ENCODE measurements at places on chromosomes 1 and 21.

DNA sequence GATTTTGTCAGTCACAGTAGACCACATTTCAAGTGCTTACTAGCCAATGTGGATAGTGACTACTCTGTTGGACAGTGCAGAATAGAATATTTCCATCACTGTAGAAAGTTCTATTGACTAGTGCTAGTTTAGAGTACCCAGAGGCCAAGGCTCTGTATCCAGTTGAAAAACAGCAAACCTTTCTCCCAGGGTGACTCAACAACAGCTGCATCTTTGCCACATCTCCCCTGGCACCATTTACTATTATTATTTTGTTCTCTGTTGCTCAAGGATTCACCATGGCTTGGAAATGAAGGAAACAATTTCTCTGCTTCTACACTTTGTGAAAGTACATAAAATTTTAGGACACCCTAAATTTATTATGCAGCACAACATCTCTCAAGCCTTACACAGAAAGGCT, 85.3 kb upstream of the WDR26 start:
- no peak for DNase-seq

DNA sequence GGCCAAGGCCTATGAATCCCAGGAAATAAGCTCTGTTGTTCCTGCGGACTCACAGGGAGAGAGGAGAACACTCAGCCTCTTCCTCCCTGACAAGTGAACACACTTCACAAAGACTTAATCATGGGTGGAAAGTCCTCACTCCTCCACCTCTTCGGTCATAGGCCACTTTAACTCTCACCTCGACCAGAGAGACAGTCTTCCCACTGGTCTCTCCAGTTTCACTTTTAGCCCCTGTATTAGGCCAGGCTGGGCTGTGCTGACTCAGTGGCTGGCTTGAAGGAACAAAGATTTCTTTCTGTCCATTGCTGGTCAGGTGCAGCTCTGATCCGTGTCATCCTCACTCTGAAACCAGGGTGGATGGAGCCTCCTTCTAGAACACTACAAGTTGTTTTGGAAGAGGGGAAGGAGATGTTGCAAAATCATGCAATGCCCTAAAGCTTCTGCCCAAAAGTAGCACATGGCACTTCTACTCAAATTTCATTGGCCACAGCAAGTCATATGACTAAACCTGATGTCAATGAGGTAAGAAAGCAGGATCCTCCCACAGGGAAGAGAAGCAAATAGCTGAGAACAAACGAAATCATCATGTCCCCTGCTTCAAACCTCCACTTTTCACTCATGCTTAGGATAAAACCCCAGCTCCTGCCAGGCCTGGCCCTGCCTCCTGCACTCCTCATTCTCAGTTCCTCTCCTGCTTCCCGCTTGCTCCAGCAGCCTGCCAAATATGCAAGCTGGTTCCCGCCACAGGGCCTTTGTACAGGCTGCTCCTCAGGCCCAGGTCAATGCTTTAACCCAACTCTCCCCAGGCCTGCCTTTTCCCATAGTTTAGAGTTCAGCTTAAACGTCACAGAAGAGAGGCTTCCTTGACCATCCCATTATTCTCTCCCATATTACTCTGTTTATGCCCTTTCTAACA, 150.5 kb upstream of the RUNX3 start:
- no peak for DNase-seq

- DNase-seq: no peak
Observed at GRCh38 chr1:45660336-45660735, 26.0 kb downstream of the GPBP1L1 start.

- DNase-seq: no peak
Observed at GRCh38 chr1:201876148-201876818, 12.4 kb upstream of the SHISA4 start.

DNA sequence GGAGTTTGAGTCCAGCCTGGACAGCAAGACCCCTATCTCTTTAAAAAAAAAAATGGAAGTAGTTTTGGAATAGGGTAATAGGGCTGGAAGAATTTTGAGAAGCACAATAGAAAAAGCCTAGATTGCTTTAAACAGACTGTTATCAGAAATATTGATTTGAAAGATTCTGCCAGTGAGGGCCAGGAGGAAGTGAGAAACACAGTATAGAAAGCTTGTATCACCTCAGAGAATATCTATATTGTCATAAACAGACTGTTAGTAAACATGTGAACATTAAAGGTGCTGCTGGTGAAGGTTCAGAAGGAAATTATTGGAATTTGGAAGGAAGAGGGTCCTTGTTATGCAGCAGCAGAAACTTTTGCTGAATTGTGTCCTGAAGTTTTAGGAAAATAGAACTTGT, 24.8 kb upstream of the PSEN2 start:
- no peak for DNase-seq

GRCh38 chr21:44517175-44517899, 22.7 kb downstream of the KRTAP10-1 start:
- no peak for DNase-seq

DNA sequence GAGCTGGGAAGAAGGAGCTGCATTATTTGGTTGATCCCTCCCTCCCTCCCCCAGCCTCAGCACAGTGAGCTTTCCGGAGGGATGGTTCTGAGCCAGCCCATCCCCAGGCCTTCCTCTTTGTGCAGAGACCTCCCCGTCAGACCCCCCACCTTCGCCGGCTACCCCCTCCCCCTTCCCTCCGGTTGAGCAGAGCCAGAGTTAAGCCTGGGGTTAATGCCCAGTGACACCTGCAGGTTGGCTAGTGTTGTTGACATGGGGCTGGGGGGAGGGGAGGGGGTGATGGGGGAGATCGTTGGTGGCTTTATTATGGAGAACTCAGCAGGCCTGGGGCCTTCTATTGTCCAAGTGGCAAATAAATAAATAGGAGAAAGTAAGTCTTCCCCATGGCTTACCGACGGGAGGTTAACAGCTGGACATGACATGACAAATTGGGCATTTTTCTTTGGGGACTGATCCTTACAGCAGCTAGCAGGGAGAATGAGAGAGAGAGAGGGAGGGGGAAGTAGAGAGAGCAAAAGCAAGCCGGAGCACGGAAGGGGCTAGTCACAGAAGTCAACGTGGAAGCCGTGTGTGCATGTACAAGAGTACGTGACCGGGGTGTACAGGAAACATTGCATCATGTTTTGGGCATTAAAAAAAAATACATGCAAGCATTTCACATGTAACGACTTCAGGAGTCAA, 131.1 kb downstream of the TMEM53 start:
- no peak for DNase-seq

DNA sequence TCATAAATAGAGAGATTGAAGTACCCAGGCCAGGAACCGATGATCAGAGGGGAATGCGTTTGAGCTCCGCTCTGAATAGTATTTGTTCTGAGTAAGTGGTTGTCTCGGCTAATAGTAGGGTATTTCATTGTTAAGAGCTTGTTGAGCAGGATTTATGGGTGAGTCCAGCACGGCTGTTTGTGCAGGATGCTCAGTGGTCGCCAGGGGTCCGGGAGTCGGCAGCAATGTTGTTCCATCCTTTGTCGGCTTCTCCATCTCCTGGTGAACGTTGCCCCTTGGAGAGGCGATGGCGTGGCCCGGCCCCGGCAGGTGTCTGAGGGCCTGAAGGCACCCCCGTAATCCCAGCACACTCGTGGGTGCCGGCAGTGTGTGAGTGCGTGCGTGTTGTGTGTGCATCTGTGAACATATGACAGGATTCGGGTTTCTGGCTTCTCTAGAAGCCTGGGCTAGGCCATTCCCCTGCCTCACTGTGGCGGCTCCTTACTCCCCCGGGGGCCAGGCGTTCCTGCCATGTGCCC, 160.8 kb upstream of the ARHGEF16 start:
- DNase-seq: no peak

- no peak for DNase-seq
Observed at GRCh38 chr1:223437151-223437550, 43.9 kb downstream of the CCDC185 start.

- no peak for DNase-seq
Observed at GRCh38 chr1:230423261-230423660, 2.9 kb downstream of the PGBD5 start.

DNA sequence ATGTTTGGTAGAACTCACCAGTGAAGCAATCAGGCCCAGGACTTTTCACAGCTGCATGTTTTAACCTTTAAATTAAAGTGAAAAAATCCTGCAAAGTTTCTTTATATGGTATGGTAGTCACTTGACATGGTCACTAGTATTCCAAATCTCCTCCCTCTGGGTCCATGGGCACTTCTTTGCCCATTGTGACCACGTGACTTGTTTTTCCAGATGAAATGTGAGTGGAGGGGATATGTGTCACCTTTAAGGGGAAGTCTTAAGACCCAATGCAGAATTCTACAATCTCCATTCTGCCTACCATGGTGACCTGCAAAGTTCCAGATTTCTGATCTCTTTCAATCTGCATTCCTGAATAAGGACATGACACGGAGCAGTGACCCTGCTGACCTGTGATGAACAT, 152.8 kb downstream of the C1orf21 start:
- no peak for DNase-seq

- DNase-seq: no peak
Observed at GRCh38 chr1:50923564-50923963, 36.5 kb downstream of the FAF1 start.

DNA sequence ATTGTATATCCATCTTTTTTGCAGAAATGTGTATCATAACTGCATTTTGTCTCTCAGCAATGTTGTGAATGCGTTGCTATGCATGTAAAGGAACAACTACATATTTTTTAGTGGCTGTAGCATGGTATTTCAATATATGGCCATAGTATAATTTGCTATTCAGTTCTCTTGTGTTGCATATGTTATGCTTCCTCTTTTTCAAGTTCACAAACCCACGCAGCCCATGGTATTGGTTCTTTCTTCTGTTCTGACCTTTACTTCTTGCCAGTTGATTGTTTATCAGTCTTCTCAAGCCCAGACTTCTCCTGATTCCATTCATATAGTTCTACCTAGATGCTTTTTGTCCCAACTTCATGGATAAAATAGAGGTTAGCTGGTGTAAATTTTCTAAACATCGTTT, 6.1 kb downstream of the SLC22A15 start:
- DNase-seq: no peak

- peak; percentile 4 for DNase-seq
Observed at GRCh38 chr1:21534674-21535378, 25.6 kb downstream of the ALPL start.

GRCh38 chr1:78607334-78607927, 12.8 kb upstream of the IFI44L start:
- DNase-seq: no peak

GRCh38 chr21:45747233-45747766, 103.8 kb downstream of the PCBP3 start:
- DNase-seq: no peak

DNA sequence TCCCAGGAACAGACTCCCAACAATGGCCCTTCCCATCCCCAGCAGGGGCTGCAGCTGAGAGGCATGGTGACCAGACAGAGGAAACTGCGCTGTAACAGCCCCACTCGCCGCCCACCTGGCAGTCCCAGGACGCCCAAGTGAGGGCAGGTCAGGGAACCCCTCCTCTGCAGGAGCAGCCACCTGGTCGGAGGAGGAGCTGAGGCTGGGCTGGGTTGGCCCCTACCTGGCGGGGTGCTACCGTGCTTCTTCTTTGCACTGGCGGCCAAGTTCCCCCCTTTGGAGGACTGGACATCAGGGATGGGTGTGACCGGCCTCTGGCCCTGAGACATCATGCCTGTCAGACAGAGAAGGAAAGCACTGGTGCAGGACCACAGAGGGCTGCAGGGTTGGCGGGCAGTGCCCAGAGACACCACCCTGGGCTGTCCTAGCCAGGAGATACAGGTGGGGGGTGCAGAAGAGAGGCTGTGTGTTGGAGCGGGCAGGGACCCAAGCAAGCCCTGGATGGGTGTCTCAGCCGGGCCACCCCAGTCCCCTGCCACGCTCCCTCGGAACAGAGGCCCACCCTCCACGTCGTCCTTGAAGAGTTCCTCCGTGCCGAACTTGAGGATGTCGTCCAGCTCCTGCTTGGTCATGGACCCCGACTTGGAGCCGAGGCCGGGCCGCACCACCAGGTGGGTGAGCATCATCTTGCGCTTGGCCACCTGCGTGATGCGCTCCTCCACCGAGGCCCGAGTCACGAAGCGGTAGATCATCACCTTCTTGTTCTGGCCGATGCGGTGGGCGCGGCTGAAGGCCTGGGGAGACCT, 51.6 kb downstream of the CHD5 start:
- no peak for DNase-seq

DNA sequence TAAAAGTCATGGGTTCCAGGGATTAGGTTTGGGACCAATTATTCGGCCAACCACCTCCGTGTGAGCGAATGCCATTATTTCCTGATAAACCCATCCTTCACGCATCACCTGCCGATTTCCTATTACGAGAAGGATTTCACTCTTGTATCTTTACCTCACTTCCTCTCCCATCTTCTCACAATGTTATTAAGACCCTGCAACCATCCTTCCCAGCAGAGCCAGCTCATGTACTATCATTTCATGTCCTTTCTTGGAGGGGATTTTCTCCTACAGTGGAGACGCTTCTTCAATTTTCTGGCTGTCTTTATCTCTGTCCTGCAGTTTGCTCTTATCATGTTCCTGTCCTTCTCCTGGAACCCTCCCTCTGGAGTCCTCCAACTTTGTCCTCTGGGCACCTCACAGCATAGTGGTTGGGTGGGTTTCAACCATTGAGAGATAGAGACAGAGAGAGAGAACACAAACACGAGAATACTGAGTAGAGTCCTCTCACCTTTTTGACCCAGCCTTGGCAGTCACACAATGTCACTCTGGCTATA, 192.2 kb downstream of the DYRK1A start:
- no peak for DNase-seq

DNA sequence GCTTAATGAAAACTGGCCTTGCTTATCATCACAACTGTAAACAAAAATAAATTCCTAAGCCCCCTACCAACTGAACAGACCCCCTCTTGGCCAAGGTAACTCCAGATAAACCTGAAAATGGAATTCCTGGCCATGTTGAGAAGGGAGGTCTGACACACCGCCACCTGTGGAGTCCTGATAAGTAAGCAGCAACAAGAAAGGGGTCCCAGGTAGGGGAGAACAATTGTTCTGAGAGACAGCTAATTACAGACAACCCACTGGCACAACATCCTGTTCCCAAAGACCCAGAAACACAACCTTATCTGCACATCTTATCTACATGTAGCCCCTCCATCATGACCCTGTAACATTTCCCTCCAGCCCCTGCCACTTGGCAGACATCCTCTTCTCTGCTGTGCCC, 91.2 kb upstream of the TNR start:
- DNase-seq: no peak

DNA sequence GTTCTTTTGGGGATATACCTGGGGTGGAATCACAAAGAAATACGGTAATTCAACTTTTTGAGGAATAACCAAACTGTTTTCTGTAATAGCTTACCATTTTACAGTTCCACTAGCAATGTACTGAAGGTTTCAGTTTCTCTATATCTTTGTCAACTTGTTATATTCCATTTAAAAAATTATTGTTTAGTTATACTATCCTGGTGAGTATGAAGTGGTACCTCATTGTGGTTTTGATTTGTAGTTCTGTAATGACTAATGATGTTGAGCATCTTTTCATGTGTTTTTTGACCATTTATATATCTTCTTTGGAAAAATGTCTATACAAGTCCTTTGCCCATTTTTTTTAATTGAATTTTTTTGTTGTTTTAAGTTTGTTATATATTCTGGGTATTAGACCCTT, 39.4 kb downstream of the MAST2 start:
- no peak for DNase-seq

GRCh38 chr1:191882870-191883269, 275.4 kb upstream of the RGS18 start:
- no peak for DNase-seq

Measured in CD4-positive, alpha-beta T cell treated with Interleukin-15 for 4 hours (primary cell).